ENCODE measurements at places on chromosomes 12 and 14.

DNA sequence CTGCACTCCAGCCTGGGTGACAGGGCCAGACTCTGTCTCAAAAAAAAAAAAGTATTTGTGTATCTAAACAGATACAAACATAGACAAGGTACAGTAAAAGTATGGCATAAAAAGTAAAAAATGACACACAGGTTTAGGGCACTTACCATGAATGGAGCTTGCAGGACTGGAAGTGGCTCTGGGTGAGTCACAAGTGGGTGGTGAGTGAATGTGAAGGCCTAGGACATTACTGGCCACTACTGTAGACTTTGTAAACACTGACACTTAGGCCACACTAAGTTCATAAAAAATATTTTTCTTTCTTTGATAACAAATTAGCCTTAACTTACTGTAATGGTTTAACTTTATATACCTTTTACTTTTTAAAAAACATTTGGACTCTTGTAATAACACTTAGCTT lies 38.0 kb upstream of the EIF5 start:
- no peak for ATAC-seq

GRCh38 chr12:105644770-105645169 lies 314.3 kb downstream of the C12orf75 start:
- ATAC-seq = no peak

DNA sequence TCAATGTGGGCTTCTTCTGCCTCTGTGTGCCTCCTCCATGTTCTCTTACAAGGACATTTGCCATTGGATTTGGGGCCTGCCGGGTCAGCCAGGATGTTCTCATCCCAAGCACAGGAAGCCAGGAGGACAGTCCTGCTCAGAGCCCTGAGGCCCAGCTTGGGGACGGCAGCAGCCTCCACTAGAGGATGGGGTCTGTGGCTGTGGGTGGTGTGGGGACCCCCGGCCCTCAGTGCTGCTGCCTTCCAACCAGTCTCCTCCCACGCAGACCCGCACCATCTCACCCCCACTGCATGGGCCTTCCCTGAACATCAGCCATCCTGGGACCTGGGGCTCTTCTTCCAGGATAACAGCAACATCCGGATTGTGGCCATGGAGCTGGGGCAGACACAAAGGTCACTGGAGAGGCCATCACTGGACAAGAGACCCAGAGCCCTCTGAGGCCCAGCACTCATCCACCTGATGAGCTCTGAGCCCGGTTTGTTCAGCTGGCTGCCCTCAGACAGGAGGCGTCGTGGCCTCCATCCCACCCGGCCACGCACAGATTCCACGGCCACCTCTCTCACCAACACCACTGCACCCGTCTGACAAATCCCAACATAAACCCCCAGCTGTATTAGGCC lies 56.5 kb upstream of the C14orf180 start:
- ATAC-seq = no peak

- ATAC-seq = no peak
Measured at GRCh38 chr14:35338731-35339405, 46.7 kb downstream of the PSMA6 start.

DNA sequence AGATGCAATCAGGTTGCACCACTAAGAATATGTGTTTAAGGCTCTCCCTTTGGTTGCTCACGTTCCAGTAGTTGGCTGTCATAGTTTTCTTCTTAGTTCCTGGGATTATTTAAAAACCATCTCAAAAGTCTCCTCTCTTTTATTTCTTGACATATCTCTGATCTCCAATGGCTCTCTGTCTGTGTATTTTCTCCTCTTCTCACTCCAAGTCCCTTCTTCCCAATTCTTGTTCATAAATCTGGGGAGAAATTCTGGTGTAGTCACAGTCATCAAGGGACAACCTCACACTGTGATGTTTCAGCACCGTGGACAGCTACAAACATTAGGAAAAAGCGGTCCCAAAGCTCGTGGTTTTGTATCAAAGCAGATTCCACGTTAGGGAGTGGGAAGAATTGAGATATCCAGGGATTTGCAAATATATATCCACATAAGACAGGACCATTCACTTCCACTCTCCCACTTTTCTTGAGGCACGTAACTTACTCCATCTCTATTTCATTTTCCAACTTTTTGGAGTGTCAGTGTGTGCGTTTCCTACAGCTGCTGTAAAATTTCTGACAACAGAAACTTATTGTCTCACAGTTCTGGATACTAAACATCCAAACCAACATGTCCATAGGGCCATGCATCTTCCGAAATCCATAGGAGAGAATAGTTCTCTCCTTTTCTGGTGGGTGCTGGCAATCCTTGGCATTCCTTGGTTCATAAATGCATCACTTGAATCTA lies 80.6 kb upstream of the TMEM233 start:
- ATAC-seq = no peak

GRCh38 chr14:73794146-73794545 lies 57.5 kb upstream of the PTGR2 start:
- ATAC-seq = no peak

DNA sequence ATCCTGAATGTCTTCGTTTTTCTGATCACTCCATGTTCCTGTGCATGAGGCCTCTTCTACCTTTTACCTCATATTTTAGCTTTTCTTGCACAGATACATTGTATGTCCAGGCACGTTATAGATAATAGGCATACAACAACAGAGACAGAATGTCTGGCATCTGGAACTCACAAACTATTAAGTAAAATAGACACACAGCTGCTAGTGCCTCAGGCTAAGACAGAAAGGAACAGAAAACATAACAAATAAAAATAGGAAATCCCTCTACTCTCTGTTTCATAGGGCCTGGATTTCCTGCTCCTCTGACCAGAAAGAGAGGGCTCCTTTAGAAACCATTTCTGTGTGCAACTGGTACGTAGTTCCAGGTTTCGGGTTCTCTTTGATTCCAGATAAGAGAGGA lies 48.6 kb downstream of the ATXN7L3B start:
- no peak for ATAC-seq

GRCh38 chr12:81083906-81084513 lies 6.1 kb downstream of the ACSS3 start:
- ATAC-seq = no peak

DNA sequence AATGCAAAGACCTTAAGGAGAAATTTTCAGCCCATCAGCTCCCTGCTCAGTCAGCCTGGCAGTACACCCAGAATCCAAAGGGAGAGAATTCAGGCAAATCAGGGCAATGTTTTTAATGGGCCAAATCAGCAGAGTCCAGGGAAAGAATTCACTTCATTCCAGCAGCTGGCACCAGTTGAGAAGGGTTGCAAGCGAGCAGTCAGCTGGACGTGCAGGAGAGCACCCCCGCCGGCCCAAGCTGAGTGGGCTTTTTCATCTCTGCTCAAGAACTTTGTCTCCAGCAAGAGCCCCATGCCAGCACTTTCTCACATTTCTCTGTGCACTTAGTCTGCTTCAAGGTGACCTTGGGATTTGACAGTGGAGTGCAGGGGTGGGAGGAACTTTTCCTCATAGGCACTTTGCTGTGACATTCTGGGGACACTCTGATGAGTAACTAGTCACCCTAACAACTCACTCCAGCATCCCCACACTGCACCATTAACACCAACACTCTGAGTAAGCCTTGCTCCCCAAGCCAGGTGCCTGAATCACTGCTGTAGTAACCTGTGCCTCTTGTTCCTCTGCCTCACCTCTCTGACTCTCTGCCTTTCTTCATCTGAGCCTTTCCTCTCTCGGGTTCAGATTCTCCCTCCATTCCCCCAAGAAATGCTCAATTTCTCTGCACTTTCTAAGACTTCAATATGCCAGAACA lies 2.2 kb downstream of the ENDOU start:
- ATAC-seq = no peak

DNA sequence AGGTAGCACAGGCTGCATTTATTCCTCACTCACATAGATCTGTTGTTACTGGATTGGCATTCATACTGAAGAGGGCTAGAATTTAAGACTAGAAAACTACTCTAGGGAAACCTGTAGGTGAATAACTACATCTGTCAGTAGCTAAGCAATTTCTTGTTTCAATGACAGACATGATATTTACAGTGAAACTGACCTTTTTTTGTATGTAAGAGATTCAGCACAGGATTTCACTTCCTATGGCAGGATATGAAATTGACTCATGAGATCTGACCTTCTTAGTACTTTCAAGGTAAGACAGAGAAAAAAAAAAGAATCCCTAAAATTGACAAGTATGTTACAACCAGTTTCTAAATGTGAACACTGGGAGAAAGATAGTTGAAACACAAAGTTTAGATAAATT lies 189.8 kb upstream of the SLC16A7 start:
- ATAC-seq = peak; percentile 69

DNA sequence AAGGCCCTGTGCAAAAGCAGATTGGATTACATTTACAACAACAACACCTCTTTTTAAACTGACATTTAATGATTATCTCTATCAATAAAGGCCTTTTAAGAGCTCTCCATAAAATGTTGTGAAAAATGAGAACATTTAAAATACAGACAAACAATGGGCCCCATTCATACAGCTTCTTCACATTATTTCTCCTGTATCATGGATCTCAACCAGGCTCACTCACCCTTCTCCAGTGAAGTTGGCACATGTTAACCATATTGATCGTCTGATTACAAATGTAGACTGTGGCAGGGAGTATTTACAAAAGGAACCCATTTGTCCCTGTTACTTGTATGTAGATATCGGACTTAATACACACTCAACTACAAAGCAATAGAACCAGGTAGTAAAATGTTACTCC lies 220.2 kb upstream of the BTG1 start:
- ATAC-seq = no peak

DNA sequence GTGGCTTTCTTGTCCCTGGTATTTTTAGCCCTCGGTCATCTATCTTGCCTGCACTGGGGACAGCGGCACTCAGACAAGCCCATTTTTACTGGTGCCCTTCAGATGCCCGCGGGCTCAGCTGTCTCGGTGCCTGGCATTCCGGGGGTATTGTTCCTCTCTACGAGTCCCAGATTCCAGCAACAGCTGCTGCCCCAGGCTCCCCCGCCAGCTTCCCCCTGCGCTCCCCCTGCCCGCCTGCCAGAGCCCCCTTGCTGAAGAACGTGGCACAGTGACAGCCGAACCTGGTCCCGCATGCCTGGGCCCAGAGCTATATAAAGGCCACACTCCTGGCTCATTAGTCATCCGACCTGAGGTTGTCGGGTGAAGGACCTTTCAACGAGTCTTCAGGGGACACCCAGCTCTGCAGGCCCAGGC lies 10.9 kb upstream of the MYL2 start:
- ATAC-seq = no peak

- ATAC-seq = no peak
Measured at GRCh38 chr14:31582286-31582691, 21.1 kb downstream of the NUBPL start.
